ENCODE measurements at places on chromosomes 2 and 18. TPM values are rescaled to one million over a fixed set of nuclear protein-coding genes. Genes with fewer than 3 reads are reported as not detected.

- no peak for DNase-seq
These were observed 309.7 kb downstream of the IRS1 start for GRCh38 chr2:226489775-226490541.

- no peak for DNase-seq
These were observed 797 bp upstream of the GRHL1 start for GRCh38 chr2:9950521-9951271.

The VPS54 gene
- total RNA-seq, result 14.6 TPM

The HOXD11 gene
- total RNA-seq, result not detected

The ACADL gene
- total RNA-seq, result 4.0 TPM
